Spinal cord (tissue), 10 donors: ENCODE measurements at places on chromosomes 11 and 22.

DNA sequence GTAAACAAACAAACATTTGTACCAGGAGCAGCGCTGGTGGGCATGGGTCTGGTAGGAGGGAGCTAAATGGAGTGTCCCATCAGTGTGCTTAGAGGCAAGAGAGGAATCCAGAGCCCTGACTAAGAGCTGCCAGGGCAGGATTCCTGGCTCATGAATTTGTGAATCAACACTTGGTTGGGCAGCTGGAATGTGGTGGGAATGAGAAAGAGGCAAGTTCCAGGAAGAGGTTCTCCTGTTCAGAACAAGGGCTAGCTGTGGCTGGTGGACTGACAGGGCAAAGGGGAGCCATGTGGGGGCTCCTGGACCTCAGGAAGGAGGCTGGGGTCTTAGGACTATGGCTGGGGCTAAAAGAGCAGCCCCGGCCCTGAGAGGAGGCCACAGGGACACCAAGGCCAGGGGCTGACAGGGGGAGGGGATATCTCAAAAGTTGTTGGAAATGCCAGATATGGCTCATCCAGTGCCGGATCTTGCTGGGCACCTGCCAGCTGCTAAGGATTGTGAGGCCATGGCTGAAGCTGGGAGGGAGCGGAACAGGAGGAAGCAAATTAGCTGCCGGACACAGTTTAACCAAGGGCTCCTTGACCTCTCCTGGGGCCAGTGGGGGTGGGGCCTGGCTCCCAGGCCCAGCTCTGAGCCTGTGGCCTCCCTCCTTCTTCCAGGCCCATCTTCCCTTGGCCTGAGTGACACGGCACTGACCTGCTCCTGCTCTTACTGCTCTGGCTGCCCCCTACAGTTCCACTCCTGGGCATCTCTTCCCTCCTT, 14.6 kb upstream of the P2RY6 start:
- peaks cover 15% of the 10 kb centered on the region for H3K4me1 ChIP-seq
- DNase-seq = no peak
- H3K4me3 ChIP-seq = no peak overlapping the region
- H3K27me3 ChIP-seq = no peaks in the 10 kb centered on the region
- no peak overlapping the region for H3K27ac ChIP-seq

DNA sequence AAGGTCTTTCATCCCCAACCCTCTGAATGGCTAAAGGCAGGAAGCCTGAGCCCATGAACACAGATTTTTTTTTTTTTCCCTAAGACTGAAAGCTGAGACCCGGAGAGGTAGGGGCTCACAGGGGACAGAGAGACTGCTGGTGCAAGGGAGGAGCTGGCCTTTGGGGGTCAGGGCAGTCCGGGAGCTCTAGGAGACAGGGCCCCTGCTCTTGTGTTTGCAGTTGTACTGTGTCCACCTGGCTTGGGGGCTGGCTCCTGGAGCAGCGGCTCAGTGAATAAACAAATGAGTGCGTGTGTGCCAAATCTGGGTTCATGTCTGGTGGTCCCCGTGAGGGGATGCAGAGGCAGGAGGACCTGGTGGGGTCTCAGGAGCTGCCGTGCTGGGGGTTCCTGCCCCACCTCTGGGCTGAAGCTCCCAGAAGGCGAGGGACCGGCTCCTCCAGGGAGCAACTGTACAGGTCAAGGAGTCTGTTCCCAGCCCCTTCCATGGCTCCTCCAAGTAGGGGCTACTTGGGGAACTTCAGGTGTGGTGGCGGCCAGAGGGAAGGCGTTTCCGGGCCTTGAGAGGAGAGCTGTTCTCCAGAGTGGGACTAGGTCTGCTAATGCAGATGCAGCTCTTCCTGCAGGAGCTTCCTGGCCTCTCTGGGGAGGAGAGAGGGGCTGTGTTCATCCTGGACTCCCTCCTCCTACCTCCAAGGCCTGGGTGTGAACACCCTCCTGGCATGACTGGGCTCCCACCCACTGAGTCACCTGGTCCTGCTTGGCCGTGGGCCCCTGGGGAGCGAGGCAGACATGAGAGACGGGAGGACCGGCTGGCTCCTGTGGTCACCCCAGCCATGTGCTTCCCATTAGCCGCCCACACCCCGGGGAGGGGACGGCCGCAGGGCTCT, 57.6 kb downstream of the FBXO7 start:
- no peak overlapping the region for H3K4me3 ChIP-seq
- H3K36me3 ChIP-seq = peaks cover 24% of the 10 kb centered on the region
- H3K4me1 ChIP-seq = peaks cover 74% of the 10 kb centered on the region
- no peaks in the 10 kb centered on the region for H3K27me3 ChIP-seq

DNA sequence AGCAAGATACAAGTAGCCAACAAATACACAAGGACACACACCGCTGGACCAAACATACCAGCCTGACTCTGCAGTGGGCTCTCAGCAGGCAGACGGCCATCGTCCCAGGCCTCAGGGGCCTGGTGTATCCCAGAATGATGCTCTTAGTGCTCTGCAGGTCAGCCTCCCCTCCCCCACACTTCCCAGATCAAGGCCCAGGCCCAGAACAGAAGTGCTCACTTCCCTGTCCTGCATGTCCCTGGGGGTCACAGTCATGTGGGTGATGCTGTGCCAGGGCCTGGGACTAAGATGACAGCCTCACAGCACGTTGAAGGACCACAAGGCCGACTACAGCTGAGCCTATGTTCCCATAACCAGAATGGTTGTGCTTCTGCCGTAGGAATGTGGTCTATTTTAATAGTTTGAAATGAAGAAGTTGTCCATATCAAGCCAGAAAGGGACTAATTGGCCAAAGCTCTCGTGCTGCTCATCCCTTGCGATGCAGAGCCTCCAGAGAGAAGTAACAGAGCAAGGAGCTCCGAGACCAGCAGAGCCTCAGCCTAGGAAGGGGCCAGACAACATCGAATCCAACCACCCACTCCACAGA, 48.6 kb downstream of the GAB4 start:
- peaks cover 7% of the 10 kb centered on the region for H3K4me1 ChIP-seq
- no peak overlapping the region for H3K4me3 ChIP-seq
- no peaks in the 10 kb centered on the region for H3K36me3 ChIP-seq
- H3K27ac ChIP-seq = no peak overlapping the region
- no peak for DNase-seq
- H3K27me3 ChIP-seq = no peaks in the 10 kb centered on the region

DNA sequence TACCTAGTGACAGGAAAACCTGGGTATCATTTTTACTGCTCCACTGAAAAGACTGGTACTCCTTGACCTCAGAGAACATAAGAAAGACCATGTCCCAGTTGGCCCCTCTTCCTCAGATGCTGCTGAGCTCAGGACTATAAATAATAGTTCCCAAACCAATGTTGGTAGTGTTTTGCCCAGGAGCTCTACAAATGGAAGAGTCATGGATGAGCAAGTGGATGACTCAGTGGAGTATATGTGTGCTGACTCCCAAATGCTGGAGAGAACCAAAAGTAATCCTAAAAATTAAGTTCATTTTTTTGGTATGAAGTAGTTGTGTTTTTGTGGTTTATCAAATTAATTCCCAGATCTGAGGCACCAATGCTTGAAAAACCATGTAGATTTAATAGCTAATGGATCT, 482.0 kb downstream of the KCNA4 start:
- no peaks in the 10 kb centered on the region for H3K27me3 ChIP-seq
- no peaks in the 10 kb centered on the region for H3K36me3 ChIP-seq
- no peaks in the 10 kb centered on the region for H3K4me1 ChIP-seq
- H3K4me3 ChIP-seq = no peak overlapping the region

GRCh38 chr11:30206249-30206996, 24.4 kb upstream of the FSHB start:
- no peaks in the 10 kb centered on the region for H3K36me3 ChIP-seq
- no peak for DNase-seq
- no peak overlapping the region for H3K4me3 ChIP-seq
- H3K27me3 ChIP-seq = no peaks in the 10 kb centered on the region
- H3K4me1 ChIP-seq = no peaks in the 10 kb centered on the region

DNA sequence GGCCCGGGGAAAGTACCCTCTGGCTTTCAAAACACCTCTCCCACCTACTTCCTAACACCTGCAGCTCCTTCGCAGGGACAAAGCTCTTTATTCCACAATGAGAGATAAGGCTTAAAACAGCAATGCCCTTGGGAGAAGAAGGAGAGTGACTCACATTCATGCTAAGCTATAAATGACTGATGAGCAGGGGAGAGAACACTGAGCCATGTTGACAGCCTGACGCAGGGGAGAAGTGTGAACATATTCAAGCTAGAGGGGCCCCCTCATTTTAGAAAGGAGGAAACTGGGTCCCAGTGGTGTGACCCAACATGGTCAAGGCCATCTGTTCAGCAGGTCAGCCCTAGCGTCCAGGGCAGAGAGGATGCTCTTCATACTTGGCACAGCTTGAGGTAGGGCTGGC, 171.8 kb downstream of the DSCAML1 start:
- no peak overlapping the region for H3K27ac ChIP-seq
- DNase-seq = no peak
- peaks cover 18% of the 10 kb centered on the region for H3K4me1 ChIP-seq

DNA sequence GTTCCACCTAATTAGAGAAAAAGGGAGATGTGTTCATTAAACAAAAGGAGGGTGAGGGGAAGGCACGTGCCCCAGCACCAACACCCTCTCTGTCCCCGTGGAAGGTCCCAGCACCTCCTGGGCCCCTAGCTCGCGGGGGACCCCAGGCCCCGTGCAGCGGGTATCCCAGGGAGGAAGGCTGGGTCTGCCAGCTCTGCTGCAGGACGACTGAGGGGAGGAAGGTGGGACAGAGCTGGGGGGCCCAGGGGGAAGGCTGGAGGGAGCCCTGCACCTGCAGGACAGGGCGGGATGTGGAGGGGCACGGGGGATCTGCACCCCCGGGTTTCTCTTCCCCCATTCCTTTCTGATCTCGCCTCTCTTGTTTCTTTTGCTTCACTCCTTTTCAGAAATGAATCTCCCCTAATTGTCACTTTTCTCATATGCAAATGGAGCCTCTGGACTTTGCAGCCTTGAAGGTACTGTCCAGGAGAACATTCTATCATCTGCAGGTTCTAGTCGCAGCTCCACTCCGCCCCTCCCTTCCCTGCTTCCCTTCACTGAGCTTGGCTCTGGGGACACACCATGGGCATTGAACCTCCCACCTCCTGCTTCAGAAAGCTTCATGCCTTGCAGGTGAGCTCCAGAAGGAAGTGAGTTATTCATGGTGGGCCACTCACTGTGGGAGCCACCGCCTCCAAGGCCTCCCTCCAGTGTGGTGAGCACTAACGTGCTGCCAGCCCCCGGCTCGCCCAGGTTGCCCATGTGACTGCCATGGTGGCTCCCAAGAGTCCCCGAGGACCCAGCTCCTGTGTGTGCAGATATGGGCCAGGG, 111.0 kb downstream of the ST3GAL4 start:
- no peak for DNase-seq
- H3K4me1 ChIP-seq = peaks cover 39% of the 10 kb centered on the region
- H3K4me3 ChIP-seq = no peak overlapping the region
- H3K36me3 ChIP-seq = peaks cover 51% of the 10 kb centered on the region
- H3K27me3 ChIP-seq = no peaks in the 10 kb centered on the region

- H3K27ac ChIP-seq = no peak overlapping the region
- no peaks in the 10 kb centered on the region for H3K36me3 ChIP-seq
- peaks cover 8% of the 10 kb centered on the region for H3K4me1 ChIP-seq
- no peaks in the 10 kb centered on the region for H3K27me3 ChIP-seq
Observed at GRCh38 chr11:110028921-110029320, 64.3 kb upstream of the ZC3H12C start.

- peaks cover 3% of the 10 kb centered on the region for H3K4me1 ChIP-seq
- H3K27me3 ChIP-seq = no peaks in the 10 kb centered on the region
- H3K36me3 ChIP-seq = no peaks in the 10 kb centered on the region
- no peak overlapping the region for H3K27ac ChIP-seq
Observed at GRCh38 chr11:17930544-17931125, 82.2 kb downstream of the SERGEF start.

DNA sequence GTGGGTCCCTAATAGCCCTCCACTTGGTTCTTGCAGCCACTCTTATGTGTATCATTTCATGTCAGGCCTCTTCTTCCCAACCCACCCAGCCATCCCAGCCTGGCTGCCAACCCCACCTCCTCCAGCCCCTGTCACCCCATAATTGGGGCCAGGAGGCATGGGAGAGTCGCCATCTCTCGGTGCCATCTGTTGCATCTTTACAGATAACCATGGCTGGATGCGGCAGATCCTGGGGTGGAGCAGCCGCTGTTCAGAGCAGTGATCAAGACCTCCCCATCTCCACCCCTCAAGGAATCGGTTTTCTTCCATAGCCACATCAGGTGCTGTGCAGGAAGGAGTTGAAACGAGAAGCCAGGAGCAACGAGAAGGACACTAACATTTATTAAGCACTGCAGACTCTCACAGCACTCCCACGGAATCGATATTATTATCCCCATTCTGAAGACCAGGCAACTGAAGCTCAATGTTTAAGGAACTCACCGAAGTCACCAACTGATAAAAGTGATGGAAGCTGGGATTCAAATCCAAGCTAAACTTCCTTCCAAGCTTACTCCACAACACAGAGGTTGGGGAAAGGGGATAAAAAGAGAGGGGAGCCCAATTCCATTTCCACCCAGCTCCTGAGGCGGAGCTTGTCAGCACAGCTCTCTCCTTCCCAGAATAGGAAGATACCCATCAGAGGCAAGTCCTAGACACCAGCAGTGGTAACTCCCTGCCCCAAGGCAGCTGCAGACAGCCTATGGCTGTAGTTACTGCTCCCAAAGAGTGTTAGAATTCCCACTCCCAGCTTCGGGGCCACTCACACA, 2.7 kb downstream of the SLC43A1 start:
- H3K27ac ChIP-seq = no peak overlapping the region
- DNase-seq = no peak
- peaks cover 23% of the 10 kb centered on the region for H3K4me1 ChIP-seq
- H3K4me3 ChIP-seq = no peak overlapping the region

DNA sequence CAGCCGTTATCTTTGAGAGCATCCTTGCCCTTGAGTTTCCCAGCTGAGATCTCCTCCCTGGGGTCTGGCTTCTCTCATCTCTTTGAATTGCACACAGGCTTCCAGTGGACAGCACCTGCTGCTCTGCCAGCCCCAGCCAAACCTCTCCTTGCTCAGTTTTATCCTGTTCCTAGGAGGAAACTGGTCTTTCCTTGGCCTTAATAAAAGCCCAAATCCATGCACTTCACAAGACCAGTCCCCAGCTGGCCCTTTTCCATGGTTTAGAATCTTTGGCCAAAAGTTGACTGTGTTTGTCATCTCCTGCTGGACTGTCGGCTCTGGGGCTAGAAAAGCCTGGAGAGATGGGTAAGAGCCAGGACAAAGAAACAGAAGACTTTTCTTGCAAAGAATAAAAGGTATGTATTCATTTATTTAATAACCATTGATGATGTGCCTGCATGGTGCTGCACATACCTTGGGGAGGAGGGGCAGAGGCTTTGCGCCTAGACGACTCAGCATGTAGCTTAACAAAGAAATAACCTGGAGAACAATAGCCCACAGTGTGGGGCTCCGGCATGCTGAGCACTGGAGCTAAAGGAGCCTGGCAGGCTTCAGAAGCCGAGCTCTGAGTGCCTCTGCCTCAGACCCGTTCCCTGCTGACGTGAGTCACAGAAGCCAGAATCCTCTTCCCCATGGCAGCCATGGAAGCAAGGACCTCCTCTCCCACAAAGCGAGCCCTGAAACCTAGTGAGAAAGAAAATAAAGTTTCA, 319.3 kb upstream of the B3GAT1 start:
- no peak for DNase-seq
- no peak overlapping the region for H3K27ac ChIP-seq
- no peak overlapping the region for H3K4me3 ChIP-seq
- peaks cover 12% of the 10 kb centered on the region for H3K4me1 ChIP-seq
- peaks cover 2% of the 10 kb centered on the region for H3K27me3 ChIP-seq

- no peak for DNase-seq
- H3K36me3 ChIP-seq = no peaks in the 10 kb centered on the region
- no peak overlapping the region for H3K4me3 ChIP-seq
Observed at GRCh38 chr11:77487790-77488189, 13.9 kb upstream of the PAK1 start.
